KG1 (cell line): ENCODE measurements at places on chromosomes 12 and 14.

- peak; percentile 69 for DNase-seq
These were observed 16.9 kb downstream of the ASB2 start for GRCh38 chr14:93959239-93960107.

- DNase-seq, result no peak
These were observed 164.3 kb downstream of the TMEM121 start for GRCh38 chr14:105690671-105691070.

GRCh38 chr14:27929797-27930347 is 836.7 kb upstream of the FOXG1 start:
- DNase-seq, result no peak

DNA sequence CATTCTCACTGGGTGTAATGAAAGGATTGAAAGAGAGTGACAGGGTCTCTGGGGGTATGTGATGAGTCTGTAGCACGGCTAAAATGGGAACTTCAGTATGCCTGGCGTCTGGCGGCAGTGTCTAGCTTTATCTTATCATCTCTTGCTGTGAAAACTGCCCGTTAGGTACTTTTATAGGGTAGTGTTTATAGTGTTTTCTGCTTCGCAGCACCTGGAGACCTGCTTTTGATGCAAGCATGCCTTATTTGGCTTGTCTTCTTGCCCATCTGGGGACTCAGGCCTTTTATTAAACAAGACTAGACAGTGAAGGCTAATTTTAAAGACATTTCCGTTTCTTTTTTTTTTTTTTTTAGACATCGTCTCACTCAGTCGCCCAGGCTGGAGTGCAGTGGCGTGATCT is 36.3 kb upstream of the ALDH2 start:
- no peak for DNase-seq

GRCh38 chr14:99378782-99379214 is 101.9 kb downstream of the SETD3 start:
- DNase-seq, result no peak

- no peak for DNase-seq
These were observed 65.9 kb downstream of the RERG start for GRCh38 chr12:15155271-15155670.

- no peak for DNase-seq
These were observed 268.5 kb downstream of the FOXG1 start for GRCh38 chr14:29035134-29035533.

DNA sequence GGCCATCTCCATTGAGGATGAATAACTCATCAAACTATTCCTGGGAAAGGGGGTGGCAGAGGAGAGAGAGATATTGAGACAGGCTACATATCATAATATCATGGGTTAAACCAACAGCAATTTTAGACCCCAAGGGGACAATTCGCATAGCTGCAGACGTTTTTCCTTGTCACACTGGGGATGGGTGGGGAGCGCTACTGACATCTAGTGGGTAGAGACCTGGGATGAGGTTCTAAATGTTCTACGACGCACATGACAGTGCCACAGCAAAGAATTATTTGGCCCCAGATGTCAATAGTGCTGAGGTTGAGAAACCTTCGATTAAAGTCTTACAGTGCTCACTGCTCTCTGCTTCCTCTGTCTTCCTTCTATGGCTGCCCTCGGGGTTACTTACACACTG is 425.6 kb downstream of the NRXN3 start:
- DNase-seq, result no peak

DNA sequence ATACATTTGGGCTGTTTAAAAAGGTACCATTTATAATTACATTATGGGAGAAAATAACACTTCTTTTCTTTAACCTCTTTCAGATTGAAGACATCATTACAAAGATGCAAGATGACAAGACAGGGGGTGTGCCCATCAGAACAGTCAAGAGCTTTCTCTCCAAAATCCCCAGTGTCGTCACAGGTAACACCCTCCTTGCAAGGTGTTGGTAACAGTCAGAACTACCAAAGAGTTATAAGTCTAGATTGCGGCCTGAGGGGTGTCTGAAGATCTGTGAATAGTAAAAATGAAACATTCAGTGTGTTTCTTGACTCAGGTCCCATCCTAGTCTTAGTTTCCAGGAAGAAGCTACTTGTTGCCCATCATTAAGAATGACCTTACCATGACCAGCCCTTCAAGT is 419.8 kb downstream of the RGS6 start:
- no peak for DNase-seq

DNA sequence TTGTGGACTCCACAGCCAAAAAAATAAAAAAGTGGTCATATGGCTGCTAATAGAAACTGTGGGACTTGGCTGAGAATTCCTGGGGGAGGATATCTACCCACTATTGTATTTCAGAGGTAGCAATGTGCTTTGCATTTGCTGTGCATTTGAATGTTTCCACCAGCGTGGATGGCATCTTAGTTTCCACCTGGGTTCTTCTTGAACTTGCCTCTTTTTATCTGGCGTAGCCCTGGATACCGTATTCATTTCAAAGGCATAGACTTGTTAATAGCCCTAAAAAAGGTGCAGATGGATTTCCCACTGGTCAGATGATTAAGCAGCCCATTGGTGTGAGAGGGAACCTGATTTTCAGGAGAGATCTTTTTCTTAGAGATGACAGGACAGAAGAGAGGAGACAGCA is 1.9 kb upstream of the MYF5 start:
- no peak for DNase-seq

DNA sequence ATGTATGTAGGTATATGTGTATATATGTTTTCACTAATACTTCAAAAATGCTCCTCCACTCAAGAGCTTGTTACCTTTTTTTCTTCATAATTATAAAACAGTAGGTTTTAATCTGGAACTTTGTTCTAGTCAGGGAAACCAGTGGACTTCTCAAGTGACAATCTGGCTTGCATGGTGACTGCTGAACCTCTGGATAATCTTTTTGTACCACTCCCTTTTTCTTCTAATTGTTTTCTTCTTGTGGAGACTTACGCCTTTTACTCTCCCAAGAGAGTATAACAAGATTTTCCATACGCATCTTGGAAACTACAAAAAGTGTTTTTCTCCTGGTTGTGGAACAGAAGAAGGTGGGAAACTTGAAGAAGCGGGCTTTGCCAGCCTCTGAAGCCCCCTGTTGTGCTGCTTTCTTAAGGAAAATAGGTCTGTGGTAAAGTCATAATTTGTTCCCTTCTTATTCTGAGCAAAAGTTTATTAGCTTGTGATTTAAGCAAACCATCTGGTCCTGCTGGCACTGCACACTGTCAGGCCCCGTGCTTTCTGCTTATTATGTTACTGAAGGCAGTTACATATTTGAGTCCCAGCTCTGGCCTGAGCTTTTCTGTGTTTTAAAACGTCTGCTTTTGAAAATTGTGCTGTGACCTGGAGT is 291.8 kb downstream of the ERC1 start:
- no peak for DNase-seq

- no peak for DNase-seq
These were observed 383.6 kb downstream of the GRIN2B start for GRCh38 chr12:13597837-13598236.

DNA sequence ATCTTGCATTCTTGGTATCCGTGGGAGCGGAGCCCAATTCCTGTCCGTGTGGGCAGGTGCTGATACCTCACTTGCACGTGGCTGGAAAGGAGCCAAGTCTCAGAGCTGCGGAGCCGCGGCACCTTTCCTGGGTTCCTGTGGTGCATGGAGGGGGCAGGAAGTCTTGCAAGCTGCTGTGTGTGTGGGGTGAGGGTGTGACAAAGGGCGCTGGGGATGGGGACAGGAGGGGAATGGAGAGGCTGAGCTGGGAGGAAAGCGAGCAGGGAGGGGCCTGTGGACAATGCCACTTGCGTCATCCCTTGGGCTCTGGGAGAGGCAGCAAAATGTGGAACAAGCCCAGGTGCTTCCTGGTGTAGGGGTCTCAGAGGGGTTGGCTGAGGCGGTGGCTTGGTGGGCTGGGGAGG is 86.7 kb downstream of the CALM1 start:
- DNase-seq, result no peak

DNA sequence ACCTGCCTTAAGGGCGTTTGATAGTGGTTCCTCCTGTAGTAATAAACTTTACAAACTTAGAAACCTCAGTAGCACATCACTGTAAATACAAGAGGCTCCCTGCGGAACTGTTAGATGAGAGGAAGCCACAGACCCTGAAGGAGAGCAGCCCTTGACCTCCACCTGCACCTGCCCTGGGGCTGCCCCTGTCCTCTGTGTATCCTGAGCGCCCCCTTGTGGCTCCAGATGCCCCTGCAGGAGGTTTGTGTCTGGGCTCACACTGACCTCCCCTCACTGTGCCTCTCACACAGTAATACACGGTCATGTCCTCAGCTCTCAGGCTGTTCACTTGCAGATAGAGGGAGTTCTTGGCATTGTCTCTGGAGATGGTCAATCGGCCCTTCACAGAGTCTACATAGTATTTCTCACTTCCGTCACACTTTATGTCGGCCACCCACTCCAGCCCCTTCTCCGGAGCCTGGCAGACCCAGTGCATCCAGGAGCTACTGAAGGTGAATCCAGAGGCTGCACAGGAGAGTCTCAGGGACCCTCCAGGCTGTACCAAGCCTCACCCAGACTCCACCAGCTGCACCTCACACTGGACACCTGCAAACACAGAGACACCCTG is 1059.8 kb downstream of the TMEM121 start:
- peak; percentile 18 for DNase-seq

- no peak for DNase-seq
These were observed 827.6 kb downstream of the NRXN3 start for GRCh38 chr14:78997811-78998210.

DNA sequence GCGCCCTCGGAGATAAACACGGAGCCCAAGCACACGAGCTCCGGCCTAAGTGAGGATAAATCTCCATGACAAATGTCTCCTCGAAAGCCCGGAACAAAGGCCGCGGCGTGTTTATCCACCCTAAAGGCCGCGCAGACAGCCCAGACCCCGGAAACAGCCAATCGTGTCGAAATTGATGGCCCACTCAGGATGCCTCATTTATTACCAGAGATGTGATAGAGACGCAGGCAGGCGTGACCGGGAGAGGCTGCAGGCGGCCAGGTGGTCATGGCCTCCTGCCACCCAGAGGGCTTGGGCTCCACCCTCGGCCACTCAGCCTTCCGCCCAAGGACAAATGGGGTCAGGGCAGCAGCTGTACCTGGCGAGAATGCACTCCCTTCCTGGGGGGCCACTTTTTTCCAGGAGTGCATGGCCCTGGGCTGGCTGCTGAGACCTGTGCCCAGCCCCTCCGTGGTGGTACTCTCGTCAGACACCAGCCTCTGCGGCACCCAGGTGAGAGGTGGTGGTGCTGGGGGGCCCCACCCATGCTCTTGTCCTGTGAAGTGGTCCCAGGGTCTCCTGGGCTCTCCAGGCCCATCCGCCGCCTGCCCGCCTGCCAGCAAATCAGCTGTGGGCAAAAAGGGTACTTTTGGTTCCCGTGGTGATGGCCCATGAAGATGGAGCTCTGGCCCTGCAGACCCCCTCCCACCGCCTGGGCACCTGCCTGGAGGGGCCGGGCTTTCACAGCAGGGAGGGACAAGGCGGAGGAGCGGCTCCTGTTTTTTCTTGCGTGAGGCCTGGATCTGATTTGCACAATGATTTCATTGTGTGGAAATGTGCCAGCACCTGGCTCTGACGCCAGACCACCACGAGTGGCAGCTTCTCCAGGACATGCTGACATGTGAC is 211.5 kb upstream of the C14orf180 start:
- no peak for DNase-seq

DNA sequence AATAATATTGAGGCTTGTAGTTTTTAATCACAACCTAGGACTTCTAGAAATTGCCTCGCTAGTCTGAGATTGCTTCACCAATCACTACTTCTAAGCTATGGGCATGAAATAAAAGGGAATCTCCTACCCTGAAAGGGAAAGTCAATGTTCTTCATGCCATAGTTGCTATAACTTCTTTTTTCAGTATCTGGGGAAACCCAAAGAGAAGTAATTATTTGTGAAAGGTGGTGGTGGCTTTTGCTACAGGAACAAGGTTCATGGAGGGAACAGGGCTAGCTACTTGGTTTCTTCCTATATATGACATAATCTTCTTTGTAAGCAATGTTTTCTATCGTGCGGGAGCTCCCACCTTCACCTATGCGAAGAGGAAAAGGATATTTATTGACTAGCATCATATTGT is 61.6 kb upstream of the DNM1L start:
- DNase-seq, result no peak

DNA sequence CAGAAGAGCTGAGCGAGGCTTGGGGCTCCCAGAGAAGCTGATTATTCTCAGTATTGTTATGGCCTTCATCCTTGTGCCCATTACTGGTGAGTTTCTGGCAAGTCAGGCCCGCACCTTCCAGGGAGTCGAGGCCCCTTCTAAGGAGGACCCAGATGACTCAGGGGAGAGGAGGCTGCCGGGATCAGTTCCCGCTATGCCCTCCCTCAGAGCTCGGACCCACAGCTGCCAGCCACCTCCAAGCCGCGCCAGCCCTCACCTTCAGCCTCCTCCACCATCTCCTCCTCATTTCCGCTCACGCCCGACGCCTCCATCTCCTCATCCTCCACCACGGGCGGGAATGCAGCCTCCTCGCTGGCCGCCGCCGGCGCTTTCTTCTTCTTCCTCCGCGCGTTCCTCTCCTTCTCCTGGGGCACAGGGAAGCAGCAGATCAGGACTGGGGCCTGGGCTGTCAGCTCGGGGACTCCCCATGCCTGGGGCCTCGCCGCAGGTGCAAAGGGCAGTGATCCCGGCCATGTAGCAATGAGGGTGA is 83.2 kb downstream of the RFLNA start:
- DNase-seq, result no peak

GRCh38 chr12:34599530-34600513 is 577.5 kb downstream of the ALG10 start:
- DNase-seq, result no peak

GRCh38 chr14:80577599-80577998 is 363.9 kb downstream of the CEP128 start:
- no peak for DNase-seq

- no peak for DNase-seq
These were observed 4.8 kb upstream of the AQP5 start for GRCh38 chr12:49956663-49957569.

DNA sequence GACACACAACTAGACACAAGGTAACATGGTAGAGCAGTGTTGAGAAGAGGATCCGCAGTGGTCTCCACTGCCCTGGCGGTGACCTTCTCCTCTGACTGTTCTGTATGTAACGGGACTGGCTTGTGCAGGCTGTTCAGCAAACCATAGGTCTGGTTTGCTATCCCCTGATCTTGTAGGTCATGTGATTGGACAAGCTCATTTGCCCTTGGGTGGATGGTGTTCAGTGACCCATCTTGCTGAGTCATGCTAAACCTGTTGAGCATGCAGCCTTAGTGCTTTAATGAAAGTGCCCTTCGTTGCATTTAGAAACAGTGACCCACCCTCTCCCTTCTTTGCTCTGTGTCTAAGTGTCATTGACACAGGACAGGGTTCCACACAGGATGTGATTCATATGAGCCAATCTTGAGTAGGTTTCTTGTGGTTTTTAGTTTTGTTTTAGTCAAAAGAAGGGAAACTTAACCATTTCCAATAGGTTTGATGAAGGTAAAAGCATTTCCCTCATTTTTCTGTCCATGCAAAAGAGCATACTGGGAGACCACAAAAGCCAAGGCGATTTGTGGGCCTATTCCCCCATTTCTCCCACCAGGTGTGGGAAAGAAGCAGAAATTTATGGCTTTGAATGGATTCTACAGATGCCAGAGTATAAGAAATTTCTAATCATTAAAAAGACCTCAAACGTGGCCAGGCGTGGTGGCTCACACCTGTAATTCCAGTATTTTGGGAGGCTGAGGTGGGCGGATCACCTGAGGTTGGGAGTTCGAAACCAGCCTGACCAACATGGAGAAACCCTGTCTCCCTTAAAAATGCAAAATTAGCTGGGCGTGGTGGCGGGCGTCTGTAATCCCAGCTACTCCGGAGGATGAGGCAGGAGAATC is 32.6 kb upstream of the HIF1A start:
- peak; percentile 81 for DNase-seq

- peak; percentile 41 for DNase-seq
These were observed 145.7 kb downstream of the SAMD4A start for GRCh38 chr14:54712465-54713200.
